CD4-positive, alpha-beta T cell treated with Interleukin-4 for 4 hours (primary cell): ENCODE measurements at places on chromosomes 4 and X.
A peak's percentile ranks its signal among the peaks of the same experiment; 100 is the strongest.

GRCh38 chr4:88846206-88846790 lies 148.7 kb upstream of the NAP1L5 start:
- no peak for DNase-seq

DNA sequence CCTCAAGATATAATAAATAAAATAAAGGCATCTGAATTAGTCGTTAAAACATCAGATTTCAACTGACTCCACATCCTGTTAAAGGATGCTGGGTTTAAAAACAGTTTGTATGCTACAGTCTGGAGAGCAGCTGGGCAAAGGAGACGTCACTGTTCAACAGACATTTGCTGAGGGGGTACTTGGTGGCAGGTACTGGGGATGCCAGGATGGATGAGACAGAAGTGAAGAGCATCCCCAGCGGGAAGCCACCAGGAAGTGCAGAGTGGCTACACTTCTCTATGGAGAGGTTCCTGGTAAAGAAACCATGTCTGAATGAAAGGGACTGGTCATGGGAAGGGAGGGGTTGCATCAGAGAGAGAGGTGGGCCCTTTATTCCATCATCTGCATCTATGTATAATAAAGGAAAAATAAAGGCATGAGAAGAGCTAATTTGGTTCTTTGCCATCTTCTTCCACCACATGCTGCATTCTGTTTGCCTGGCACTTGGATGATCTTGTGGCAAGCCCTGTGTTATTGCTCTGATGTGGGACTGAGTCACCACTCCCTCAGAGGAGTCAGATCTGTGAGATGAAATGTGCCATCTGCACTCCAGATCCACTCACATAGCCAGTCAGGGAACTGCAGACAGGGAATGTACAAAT lies 145.0 kb downstream of the SOWAHB start:
- DNase-seq, result no peak

DNA sequence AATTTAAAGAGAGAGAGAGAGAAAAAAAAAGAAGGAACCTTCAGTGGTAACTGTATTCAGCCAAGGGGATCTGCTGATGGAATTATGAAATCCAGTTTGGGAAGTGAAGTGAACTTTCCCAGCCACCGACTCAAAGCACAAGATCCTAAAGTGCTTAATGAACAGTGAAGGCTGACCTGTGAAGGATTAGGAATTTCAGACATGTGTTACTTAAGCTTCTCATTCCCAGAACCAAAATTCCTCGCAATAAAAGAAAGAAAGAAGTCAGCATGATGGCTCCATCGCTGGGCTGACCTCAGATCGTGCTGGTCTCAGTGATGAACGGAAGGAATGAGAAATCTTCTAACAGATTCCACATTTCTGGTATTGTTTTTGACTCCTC lies 135.2 kb downstream of the ARSF start:
- DNase-seq, result no peak

GRCh38 chr4:142778900-142779299 lies 67.2 kb downstream of the INPP4B start:
- no peak for DNase-seq

DNA sequence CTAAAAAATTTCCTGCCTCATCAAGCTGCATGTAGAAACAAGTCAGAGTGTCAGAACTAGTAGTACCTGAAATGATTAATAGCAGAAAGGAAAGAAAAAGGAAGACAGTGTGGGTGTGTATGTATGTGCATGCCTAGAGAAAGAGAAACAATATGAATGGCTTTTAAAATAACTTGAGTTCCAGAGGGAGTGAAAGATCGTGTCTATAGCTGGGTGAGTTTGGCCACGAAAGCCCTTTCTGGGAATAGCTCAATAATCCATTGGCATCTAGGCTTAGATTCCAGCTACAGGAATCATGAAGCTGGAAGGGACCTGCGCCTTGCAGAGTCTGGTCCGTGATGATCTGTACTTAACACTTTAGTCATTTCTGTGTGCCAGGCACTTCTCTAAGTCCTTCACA lies 195.6 kb downstream of the RAPGEF2 start:
- DNase-seq, result no peak

DNA sequence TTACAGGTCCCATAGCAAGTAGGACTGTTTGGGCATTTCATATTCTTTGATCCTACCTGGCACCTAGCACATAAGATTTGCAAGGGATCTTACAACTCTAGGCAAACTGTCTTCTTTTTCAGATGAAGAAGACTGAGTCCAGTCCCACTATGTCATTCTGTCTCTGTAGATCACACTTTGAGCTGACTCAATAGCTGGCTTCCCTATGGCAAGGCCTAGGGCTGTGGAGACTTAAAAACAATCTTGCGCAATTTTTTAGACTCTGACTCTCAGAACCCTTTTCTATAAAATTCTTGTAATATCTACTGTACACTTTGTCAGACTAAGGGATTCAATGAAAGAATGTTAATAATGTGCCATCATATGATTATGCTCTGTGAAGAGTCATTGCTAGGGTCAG lies 26.7 kb downstream of the OTC start:
- no peak for DNase-seq

GRCh38 chrX:51257490-51257889 lies 75.1 kb upstream of the NUDT10 start:
- DNase-seq, result no peak

DNA sequence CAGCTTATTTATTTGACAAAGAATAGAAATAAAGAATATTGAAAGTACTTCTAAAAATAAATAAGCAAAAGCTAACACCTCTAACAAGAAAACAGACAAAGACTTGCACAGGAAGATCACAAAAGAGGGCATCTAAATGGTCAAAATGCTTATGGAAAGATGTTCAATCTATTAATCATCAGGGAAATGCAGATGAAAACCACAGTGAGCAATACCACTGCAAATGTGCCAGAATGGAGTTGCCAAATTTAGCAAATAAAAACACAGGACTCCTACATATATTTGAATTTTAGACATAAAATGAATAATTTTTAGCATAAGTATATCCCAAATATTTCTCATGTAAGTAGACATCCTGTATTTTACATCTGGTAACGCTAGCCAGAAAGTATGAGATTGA lies 56.1 kb upstream of the HPGD start:
- no peak for DNase-seq

GRCh38 chr4:38073596-38074234 lies 113.5 kb downstream of the PTTG2 start:
- no peak for DNase-seq

GRCh38 chrX:108309144-108309543 lies 129.1 kb downstream of the COL4A6 start:
- DNase-seq, result no peak

GRCh38 chr4:80103629-80104028 lies 30.6 kb upstream of the ANTXR2 start:
- DNase-seq, result no peak

DNA sequence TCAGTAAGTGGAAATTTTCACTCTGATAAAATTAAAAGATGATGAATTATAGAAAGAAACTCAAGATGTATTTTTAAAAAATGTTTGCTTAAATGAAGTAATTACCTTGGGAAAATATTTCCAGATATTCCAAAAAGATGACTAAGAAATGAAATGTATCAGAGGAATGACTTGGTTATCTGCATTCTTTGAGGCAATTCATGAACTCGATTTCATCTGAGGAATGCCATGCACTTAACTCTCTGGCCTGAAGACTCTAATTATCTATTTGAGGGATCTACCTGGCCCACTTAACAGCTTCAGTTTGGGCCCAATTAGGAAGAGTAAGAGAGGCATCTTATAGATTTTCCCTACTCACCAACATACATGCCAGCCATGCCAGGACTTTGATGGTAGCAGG lies 182.3 kb downstream of the INPP4B start:
- DNase-seq, result no peak

DNA sequence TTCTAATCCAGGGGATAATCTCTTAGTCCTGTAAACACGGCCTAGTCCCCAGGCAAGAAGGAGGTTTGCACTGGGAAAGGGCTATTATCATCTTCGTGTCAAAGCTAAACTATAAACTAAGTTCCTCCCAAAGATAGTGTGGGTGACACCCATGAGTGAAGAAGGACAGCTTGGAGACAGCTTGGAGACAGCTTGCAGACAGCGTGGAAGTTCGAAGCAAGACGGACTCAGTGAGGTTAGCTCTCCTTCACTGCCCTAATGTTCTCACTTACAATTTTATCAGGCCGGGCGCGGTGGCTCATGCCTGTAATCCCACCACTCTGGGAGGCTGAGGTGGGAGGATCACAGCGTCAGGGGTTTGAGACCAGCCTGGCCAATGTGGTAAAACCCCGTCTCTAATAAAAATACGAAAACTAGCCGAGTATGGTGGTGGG lies 19.2 kb upstream of the PLCXD1 start:
- DNase-seq, result no peak

DNA sequence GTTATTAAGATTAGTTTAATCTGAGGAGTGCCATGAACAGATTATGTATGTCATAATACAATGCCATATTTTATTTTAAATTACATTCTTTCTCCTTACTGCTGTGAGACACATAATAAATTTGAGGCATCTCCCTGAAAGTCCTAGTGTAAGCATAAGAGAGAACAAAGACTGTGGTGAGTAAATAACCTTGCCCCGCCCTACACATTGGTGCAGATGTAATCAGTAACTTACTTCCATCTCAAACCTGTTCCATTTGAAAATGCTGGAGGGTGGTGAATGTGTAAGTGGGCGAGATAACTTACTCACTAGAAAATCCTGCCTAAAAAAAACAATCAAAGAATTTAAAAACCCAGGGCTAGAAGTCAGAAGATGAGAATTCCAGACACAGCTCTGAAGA lies 338.1 kb upstream of the SLIT2 start:
- no peak for DNase-seq

GRCh38 chr4:120977435-120977997 lies 55.0 kb upstream of the PRDM5 start:
- DNase-seq, result peak; percentile 13

DNA sequence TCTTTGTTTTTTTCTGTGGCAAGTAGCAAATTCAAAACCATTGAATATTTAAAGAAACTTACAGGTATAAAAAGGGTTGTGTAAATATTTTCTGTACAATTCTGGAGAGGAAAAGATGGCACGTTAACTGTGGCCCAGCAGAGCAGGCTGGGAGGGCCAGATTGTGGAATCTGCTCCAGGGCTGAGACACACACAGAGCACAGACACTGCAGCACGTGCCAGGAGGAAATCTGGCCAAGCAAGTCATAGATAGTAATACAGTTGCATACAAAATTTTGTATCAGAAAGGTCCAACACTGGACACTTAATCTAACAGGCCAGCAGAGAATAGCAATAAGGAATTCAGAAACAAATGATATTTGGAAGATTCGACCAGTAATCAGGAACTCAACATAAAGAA lies 763.7 kb downstream of the PDHA2 start:
- no peak for DNase-seq

DNA sequence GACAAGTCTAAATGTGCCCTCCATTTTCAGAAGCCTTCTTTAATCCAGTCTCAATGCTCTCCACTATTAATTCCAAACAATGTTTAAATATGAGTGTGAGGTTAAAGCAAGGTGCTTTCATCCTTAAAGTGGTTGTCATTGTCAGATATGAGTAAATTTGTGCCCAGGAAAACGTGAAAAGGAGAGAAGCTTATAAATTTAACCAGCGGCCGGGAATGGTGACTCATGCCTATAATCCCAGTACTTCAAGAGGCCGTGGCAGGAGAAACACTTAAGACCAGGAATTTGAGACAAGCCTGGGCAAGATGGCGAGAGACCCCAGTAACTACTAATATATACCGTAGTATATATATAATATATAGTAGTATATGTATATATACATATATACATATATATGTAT lies 270.0 kb downstream of the ARHGAP24 start:
- no peak for DNase-seq

- DNase-seq, result no peak
Observed at GRCh38 chr4:122480655-122481487, 24.3 kb upstream of the IL2 start.

DNA sequence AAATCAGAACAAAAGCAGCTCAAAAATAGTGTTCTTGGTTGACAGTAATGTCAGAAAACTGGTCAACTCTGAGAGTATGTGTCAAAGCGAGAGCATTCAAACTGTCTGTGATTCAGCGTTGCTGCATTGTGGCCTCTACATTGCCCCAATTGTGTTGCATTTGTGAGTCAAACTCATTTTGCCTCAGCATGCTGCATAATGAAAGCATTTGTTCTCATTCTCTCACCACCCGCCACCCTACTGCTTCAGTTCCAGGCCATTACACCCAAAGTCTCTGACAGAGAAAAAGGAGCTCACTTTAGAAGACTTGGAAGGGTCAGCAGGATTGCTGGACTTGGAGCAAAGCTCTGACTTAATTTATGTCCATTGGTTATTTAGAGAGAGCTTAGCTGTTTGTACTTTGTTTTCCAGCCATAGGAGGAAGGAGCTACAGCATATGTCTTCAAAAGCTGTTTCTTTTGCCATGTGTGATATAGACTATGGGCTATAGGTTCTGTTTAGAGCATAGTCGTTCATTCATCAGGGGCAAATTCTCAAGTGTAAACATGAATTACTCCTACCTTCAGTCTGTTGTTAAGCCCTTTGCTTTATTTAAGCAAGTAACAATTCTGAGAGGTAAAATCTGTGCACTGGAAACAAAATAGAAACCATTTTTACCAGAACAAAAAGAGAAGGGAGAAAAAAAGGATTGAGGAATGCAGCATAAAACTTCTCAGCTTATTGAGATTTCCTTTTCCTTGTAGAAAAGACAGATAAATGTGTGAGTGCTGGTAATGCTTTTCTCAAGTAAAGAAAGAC lies 153.4 kb upstream of the ANK2 start:
- no peak for DNase-seq

- DNase-seq, result no peak
Observed at GRCh38 chrX:75158054-75158453, 2.0 kb upstream of the ABCB7 start.

- DNase-seq, result no peak
Observed at GRCh38 chr4:7938266-7938608, 1.4 kb downstream of the AFAP1 start.

- DNase-seq, result peak; percentile 28
Observed at GRCh38 chrX:43676971-43677572, 21.0 kb downstream of the MAOA start.

DNA sequence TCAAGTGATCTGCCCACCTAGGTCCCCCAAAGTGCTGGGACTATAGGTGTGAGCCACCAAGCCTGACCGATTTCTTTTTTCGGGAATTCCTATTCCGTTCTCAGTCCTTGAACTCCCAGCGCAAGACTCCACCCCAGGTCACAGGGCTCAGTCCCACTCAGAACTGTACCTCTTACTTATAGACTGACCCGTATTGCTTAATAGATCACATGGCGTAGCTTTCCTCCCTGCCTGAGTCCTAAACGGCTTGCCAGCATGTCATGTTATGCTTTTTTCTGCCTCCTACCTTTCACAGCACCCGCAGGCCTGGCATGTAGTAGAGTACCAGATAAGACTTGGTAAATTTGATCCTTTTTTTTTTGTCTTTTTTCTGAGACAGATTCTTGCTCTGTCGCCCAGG lies 22.4 kb downstream of the SAT1 start:
- DNase-seq, result no peak

DNA sequence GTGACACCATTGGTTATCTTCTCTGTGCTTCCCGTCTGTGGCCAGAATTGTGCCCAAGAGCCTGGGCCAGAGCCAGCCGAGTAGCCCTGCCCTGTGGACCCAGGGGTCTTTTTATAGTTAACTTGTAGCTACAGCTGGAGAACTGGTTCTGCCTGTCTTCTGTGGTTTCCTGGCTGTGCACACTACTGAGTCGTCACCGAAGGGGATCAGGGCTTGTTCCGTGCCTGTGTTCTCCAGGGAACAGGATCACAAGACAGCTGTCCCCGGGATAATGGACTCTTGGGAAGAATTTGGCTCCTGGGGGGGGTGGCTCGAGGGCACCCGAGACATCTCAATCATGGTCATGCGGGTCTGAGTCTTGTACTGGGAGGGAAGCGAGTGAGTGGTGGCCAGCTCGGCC lies 22.1 kb upstream of the OPN1LW start:
- DNase-seq, result no peak
